ENCODE measurements at places on chromosomes 6 and 20.

DNA sequence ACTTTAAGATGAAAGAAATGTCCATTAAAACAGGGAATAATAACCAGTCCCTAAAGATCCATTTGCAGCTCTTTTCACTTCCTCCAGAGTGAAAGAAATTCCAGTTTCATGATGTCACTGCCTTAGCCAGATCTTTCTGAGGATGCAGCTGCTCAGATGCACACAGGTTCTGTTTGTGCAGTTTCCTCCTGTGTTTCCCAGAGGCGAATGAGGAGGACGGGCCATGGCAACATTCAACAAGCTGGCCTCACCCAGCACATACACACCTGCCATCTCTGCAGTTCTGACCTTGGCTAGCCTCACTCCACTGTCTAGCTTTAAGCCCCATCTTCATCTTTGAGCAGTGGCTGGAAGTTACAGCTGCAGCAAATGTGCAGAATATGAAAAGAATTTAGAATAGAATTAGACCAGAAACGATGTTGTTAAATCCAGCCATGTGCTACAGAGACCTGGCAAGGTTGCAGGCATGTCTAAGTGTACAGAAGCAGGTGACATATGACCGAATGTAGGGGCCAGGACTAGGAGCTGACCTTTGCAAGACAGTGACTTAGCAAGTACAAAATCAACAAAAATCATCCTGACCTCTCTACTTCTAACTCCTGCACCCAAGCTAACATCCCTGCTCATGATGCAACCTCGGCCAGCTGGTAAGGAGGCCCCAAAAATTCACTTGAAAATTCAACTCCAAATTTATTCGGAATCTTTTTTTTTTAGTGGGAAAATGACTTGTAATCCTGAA is 35.0 kb downstream of the FAM50B start:
- DNase-seq, result no peak

DNA sequence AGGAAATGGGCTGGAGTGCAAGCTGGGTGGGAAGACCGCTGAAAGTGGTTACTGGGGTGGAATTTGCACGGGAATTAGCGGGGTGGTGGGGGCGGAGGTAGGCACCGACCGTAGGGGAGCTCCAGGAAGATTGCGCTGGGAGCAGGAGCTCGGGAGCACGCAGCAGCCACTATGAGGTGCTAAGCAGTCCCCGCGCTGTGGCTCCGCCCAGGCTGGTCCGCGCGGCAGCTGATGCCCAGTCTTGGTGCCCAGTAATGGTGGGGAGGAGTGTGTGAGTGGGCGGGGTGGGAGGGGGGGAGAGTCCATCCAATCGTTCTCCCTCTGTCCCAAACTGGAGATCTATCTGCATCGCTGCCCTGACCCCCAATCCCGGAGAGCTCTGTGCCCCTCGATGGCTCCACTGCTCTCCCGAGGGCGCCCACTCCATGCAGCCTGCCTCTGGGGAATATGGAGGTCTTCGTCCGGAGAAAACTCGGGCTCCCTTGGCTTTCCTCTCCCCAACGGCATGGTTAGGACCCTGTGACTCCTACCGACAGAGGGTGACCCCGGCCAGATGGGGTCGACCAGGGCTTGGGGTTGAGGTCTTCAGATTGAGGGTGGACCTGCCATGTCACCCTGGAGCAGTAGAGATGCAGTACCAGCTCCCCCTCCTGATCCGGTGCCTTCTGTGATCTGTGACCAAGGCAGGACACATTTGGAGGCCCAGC is 5.3 kb downstream of the TP53TG5 start:
- no peak for DNase-seq

GRCh38 chr20:64268174-64268573 is 12.6 kb downstream of the PCMTD2 start:
- DNase-seq, result no peak

DNA sequence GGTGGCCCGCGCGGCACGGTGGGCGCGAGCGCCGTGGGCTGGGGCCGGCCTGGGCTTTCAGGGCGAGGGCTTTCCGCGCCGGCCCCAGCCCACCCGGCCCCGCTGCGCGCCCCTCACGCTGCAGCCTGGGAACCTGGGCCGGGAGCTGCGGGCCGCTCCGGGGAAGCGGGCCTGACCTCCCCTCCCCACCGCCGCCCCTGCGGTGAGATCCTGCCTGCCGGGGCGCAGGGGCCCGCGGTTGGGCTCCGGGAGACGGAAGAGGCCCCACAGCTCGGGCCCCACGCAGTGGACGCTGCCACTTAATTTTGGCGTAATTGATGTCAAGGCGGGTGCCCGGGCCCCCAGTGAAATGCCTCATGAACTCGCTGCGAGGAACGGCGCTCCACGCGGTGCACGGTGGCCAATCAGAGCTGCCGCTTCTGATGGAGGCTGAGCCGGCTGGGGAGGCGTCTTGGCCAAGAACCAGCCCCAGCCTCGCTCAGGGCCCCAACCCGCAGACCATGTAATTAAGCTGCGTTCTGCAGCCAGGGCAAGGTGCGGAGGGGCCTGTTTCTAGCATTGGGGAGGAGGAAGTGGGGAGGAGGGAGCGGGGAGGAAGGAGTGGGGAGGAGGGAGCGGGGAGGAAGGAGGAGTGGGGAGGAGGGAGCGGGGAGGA is 96.1 kb upstream of the BHLHE23 start:
- no peak for DNase-seq

- DNase-seq, result no peak
Observed at GRCh38 chr6:49087369-49087768, 375.7 kb downstream of the MMUT start.
